Liver (tissue), 10 donors: ENCODE measurements at places on chromosomes 13 and 19.

- no peak for DNase-seq
Measured at GRCh38 chr13:26951581-26952177, 191.1 kb upstream of the GPR12 start.

- no peak for DNase-seq
Measured at GRCh38 chr13:37701972-37702371, 103.4 kb upstream of the POSTN start.

GRCh38 chr19:38134540-38135149 is 89.4 kb downstream of the DPF1 start:
- DNase-seq: peak; percentile 54

DNA sequence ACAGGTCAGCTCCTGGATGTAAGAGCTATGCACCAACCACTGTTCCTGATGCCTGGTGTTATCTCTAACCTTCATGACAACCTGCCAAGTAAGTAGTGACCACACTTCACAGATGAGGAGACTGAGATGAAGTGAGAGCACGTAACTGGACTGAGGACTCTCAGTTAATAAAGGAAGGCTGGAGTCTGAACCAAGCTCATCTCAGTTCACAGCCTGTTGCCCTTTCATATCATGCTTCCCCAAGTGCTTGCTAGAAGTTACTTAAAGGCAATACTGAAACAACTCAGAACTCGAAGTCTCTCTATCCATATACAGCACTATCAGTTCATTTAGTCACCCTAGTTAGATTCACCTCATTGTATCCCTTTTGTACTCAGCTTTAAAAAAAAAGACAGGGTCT is 119.7 kb downstream of the ABCC4 start:
- no peak for DNase-seq

- no peak for DNase-seq
Measured at GRCh38 chr13:99527301-99527700, 26.0 kb downstream of the TM9SF2 start.

GRCh38 chr13:36288794-36289391 is 8.7 kb downstream of the CCDC169 start:
- DNase-seq: no peak

- DNase-seq: no peak
Measured at GRCh38 chr13:92187378-92187989, 789.1 kb downstream of the GPC5 start.

DNA sequence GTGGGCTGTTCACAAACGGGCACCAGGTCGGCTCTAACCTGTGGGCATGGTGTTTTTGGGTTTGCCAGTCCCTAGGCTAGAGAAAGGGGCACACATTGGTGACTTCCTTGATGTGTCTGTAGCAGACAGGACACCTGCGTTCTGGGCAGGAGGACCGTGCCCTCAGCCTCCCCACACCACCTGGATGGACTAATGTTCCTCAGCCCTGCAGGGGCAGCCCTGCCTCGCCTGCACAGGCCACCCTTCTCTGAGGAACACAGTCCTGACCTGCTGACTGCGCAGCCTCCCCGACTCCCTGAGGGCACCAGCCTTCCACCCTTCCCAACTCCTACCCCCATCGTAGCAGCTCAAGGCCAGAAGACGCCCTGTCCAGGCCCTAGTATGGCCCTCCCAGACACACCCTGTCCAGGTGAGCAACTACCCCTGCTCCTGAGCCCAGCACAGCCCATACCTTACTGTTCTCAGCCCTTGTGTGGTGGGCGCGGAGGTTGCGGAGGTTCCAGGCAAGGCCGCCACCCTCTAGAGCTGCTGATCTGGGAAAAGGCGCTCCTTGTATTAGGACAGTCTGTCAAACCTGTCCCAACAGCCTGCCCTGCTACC is 55.7 kb downstream of the GGACT start:
- DNase-seq: no peak

- DNase-seq: no peak
Measured at GRCh38 chr19:52992109-52993004, 21.4 kb upstream of the ERVV-1 start.

- no peak for DNase-seq
Measured at GRCh38 chr13:94515374-94515773, 35.9 kb upstream of the DCT start.

DNA sequence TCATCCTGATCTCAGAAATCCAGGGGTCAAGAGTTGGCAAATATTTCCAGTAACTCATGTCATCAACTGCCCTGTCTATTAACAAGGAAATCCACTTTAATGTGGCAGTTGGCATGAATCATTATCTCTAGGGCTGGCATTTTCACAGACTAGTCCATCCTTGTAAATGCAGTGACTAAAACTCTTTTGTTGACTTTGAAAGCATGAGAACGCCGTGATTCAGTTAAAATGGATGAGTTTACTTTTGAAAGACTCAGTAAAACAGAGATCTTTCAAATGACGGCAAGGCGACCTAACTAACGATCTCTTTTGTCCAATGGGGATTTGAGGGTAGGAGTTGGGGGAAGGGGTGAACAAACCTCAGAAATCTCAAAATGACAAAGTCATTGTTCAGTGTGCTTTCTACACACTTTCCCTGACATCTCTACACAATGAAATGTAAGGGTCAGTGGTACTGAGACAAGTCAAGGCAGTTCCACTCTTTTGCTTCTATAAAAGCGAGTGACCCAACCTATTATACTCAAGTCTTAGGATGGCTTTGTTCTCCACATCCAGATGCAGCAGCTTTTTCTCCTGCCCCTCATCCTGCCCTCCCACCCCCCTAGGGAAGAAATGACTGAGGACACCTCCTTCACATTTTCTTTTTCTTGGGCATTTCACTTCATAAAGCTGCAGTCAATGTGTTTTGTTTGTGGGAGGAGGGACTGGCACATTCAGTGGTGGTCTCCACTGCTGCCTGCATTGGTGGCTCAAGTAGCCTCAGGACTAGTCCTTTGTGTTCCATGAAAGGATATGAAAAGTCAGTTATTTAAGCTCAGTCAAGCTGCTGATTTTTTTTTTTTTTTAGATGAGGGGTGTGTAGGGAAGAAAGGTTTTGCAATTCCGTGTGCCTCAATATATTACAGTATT is 200.5 kb downstream of the ABCC4 start:
- no peak for DNase-seq

GRCh38 chr13:75417656-75418055 is 64.3 kb downstream of the TBC1D4 start:
- DNase-seq: no peak

GRCh38 chr13:99909836-99910619 is 61.5 kb downstream of the ZIC5 start:
- no peak for DNase-seq

GRCh38 chr13:26957182-26957581 is 196.6 kb upstream of the GPR12 start:
- no peak for DNase-seq

GRCh38 chr13:101202590-101202989 is 213.7 kb downstream of the NALCN start:
- no peak for DNase-seq

GRCh38 chr19:47280183-47280797 is 5.6 kb downstream of the INAFM1 start:
- DNase-seq: peak; percentile 55

DNA sequence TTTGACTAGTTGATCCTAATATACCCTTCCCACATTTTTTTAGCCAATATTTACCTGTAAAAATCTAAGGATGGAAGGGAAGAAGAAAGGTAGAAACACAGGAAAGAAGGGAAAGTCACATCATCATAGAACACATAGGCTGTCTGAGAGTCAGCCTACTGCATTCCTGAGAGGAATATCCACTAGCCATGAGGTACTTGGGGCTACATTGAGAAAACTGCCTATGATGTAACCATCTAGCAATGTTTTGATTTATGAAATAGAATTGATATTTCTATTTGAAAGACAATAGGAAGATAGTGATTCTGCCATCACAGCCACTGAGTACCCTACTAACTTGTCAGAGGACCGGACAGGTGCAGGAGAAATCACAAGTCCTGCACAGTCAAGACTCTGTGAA is 873.8 kb downstream of the GPC5 start:
- DNase-seq: no peak

DNA sequence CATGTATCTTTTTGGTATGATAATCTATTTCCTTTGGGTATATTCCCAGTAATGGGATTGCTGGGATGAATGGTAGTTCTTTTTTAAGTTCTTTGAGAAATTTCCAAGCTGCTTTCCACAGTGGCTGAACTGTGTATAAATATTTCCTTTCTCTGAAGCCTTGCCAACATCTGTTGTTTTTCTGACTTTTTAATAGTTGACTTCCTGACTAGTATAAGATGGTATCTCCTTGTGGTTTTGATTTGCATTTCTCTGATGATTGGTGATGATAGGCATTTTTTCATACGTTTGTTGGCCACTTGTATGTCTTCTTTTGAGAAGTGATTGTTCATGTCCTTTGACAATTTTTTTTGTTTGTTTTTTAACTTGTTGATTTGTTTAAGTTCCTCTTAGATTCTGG is 61.6 kb upstream of the PCDH17 start:
- DNase-seq: no peak

- DNase-seq: no peak
Measured at GRCh38 chr13:59279028-59279427, 884.7 kb downstream of the DIAPH3 start.

GRCh38 chr19:43623889-43624670 is 4.7 kb upstream of the ZNF428 start:
- DNase-seq: no peak

GRCh38 chr19:2573916-2574315 is 98.0 kb downstream of the GADD45B start:
- DNase-seq: no peak

- peak; percentile 69 for DNase-seq
Measured at GRCh38 chr19:10718205-10719196, 622 bp downstream of the DNM2 start.

GRCh38 chr19:51252306-51253079 is 1.6 kb downstream of the SIGLECL1 start:
- DNase-seq: peak; percentile 5

DNA sequence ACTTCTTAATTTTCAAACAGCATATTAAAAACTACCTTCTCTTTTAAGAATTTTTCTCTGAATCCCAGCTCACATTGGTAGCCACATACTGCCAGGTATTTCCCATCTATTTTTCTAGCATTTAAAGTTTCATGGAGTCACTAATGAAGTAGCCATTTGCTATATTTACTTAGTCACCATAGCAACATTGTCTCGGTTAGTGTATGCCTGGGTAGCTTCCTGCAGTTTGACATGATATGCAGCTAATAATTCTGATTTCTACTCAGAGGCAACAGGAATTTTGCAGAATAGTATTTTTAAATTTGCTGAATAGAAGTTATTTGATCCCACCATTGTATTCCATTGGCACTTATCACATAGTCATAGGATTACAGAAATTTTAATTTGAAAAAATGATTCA is 30.9 kb upstream of the KCTD4 start:
- no peak for DNase-seq

DNA sequence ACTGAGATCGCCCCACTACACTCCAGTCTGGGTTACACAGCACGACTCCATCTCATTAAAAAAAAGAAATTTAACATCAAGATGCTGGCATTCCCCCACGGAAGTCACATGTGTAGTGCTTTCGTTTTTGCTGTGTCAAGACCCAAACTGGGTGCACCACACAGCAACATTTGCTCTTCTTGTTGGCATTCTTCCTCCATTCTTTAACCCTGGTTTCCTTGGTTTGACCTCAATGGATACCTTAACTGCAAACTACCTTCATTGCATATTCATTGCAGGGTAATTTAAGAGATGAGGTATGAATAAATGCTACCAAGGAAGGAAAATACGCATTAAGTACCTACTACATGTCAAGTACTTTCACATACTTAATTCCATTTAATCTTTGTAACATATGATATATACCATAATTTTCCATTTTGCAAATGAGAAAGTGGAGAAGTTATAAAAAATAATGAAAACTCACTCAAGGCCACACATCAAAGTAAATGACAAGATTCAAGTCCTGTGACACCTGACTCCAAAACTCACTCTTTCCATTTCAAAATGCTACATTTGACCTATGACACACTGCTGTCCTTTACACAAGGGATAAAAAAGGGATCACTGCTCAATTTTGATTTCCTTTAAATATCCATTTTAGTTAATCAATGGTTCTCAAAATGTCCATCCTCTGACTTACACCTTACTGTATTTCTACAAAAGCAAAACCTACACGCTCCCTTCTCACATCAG is 59.2 kb downstream of the STK24 start:
- DNase-seq: no peak

- DNase-seq: no peak
Measured at GRCh38 chr19:46815833-46816627, 27.6 kb upstream of the SLC1A5 start.

GRCh38 chr13:105816994-105817393 is 718.5 kb downstream of the EFNB2 start:
- no peak for DNase-seq

DNA sequence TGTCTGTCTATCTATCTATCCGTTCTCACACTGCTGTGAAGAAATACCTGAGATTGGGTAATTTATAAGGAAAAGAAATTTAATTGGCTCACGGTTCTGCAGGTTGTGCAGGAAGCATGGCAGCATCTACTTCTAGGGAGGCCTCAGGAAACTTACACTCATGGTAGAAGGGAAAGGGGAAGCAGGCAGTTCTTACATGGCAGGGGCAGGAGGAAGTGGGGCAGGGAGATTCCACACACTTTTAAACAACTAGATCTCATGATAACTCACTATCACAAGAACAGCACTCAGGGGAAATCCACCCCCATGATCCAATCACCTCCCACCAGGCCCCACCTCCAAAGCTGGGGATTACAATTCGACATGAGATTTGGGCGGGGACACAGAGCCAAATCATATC is 105.3 kb downstream of the SLC10A2 start:
- DNase-seq: no peak

- no peak for DNase-seq
Measured at GRCh38 chr13:75341028-75341427, 140.9 kb downstream of the TBC1D4 start.

DNA sequence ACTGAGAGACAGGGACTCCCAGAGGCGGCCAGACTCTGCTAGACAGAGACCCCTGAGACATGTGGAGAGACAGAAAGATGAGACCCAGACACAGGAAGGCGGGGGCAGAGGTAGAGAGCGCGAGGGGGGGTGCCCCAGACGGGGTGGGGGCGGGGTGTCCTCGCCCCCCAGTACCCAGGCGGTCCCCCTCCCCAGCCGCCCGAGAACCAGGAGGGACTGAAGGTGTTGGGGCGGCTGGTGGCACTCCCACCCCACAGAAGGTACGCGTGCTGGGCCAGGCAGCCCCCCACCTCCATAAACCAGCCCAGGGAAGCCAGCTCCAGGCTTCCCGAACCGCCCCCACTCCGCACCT is 336 bp downstream of the SLC8A2 start:
- DNase-seq: no peak

DNA sequence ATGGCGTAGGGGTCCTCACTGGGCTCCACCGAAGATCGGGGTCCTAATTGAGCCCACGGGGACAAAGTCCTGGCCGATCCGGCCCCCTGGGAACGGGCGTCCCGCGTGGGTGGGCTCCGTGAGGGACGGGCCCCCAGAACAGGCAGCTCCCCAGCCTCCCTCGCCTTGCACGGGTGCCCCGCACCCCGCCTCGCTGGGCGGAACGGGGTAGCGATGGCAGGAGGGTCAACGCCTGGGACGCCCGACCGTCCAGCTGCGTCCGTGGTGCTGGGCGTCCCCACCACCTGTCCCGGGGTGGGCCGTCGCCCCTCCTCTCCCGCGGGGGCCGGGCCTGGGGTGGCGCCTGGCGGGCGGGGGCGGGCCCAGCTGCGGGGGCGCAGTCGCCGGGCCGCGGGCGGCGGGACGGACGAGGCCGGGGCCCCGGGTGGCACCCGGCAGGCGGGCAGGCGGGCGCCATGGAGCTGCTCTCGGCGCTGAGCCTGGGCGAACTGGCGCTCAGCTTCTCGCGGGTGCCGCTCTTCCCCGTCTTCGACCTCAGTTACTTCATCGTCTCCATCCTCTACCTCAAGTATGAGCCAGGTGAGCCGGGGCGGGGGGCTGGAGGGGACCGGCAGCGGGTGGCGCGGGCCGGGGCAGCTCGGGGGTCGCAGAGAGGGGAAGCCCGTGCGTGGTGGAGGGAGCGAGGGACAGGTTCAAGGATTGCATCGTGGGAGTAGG is at the start of gene TMEM38A:
TSS of gene TMEM38A (plus strand) at position 377 of the 717 bp plus-strand sequence. CDS start at position 456, 79 bp downstream.
- DNase-seq: peak; percentile 48
